ENCODE measurements at places on chromosomes 6 and 20. TPM values are rescaled to one million over a fixed set of nuclear protein-coding genes. Genes with fewer than 3 reads are reported as not detected.

SLC17A2 gene
- not detected for total RNA-seq

PRPH2 gene
- 0.15 TPM for total RNA-seq

GRCh38 chr6:145903356-145904102 is 60.6 kb downstream of the SHPRH start:
- no peak for DNase-seq

- no peak for DNase-seq
These were observed 242.2 kb downstream of the NRN1 start for GRCh38 chr6:5764401-5764955.

DNA sequence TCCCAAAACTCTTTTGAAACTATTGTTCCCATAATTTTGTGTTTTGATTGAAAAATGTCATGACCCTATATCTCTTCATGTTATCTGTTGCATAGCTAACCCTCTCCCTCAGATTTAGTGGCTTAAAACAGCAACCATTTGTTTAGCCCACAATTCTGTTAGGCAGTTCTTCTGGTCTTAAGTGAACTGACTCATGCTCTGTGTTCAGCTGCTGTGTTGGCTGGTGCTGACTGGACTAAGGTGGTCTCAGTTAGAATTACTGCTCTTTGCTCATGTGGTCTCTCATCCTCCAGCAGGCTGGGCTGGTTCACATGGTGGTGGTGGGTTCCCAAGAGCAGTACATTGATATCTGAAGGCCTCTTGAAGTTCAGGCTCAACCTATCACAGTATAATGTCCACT is 80.8 kb downstream of the KHDC1L start:
- no peak for DNase-seq

DNA sequence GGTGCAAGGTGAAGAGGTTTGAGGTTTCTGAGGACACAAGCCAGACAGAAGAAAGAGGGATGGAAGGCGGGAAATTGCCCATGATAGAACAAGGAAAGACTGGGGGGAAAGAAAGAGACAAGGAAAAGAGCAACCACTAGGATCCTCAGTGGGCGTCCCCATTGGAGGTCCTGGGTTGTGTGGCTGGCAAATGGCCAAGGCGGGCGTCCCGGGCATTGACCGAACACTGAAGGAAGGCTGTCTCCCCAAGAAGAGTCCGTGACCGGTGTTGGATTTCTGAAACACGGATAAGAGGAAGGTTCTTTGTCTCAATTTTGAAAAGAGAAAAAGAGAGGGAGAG is 746.6 kb upstream of the ADGRB3 start:
- no peak for DNase-seq

DNA sequence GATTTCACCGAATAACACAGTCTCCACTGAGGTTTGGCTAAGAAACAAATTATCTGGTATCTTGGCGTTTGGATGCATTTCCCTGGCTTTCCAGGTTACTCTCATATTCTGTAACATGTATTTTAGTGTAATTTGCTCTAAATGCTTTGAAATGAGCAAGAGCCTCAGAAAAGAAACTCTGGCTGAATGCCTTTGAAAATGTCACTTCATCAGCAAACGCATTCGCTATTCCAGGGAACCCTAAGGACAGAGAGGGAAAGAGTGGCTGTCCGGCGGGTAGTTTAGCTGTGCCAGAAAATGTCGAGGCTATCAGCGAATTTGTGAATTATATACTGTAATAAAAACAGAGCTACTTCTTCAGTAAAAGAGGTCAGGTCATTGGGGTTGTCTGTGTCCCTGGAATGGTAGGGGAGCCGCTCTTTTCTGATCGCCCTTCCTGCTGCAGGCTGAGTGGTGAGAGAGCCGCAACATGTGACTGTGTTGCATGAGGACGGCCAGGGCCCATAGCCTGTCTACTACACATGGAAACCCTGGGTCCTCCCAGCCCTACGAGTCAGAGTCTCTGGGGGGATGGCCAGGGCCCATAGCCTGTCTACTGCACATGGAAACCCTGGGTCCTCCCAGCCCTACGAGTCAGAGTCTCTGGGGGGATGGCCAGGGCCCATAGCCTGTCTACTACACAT is 57.3 kb downstream of the SMOC2 start:
- no peak for DNase-seq

- no peak for DNase-seq
These were observed 11.2 kb upstream of the GRM1 start for GRCh38 chr6:146017672-146018071.

- DNase-seq = no peak
These were observed 12.6 kb downstream of the ID4 start for GRCh38 chr6:19849755-19850154.

GRCh38 chr20:34567892-34568865 is 9.7 kb downstream of the MAP1LC3A start:
- DNase-seq = no peak

- DNase-seq = no peak
These were observed 52.8 kb upstream of the AKIRIN2 start for GRCh38 chr6:87754828-87755227.

GRCh38 chr6:138087593-138088325 is 19.5 kb downstream of the PERP start:
- DNase-seq = no peak
